ENCODE measurements at places on chromosomes 2 and 18.

DNA sequence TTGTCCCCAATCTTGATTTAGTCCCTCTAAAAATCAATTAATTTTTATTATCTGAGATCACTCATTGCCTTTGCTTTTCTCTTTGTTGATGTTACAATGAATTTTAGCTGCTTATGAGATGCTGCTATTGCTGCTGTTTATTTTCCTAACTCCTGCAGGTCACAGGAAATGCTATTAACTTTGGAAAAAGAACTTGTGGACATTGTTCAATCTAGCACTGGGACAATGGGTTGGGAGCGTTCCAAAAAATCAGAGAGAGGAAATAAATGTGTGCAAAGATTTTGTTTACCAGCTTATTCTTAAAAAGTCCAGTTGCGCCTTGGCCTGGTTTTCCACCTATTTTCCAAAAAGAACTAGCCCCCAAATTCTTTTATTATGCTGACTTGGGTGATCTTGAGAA, 268.3 kb downstream of the PTH2R start:
- no peak for DNase-seq

- DNase-seq = no peak
Observed at GRCh38 chr2:76953733-76954347, 568.3 kb downstream of the LRRTM4 start.

- no peak for DNase-seq
Observed at GRCh38 chr2:108236676-108237335, 3.0 kb upstream of the SULT1C3 start.

DNA sequence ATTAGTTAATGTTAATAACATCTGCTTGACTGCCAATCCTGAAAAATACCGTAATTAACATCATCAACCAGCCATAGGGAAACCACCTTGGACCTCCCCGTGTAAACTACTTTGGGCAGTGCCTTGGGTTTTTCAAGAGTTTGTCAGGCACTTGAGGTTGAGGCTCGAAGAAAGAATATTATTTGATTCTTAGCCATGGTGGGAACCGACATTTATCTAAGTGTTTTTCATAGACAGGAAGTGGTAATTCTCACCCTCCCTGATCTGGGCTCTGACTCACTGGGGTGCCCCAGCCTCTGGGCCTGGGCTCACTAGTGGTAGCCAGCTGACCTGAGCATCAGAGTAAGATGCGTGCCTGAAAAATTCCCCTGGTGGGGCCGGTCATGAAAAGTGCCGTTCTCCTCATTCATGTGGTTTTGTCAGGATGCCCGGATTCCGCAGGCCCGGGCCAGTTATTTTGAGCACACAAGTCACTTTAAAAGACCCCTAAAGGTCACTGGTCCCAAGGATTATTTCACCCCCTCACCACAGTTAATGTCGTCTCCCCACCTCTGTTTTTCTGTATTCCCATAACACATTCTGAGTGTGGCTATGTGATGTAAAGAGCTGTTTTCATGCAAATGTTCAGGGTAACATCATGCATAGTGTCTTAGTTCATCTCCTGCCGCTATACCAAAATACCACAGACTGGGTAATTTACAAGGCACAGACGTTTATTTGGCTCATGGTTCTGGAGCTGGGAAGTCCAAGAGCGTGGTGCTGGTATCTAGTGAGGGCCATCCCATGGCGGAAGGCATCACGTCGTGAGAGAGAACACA, 21.6 kb upstream of the SPATA3 start:
- peak; percentile 50 for DNase-seq

GRCh38 chr2:130864830-130865800, 28.4 kb downstream of the ARHGEF4 start:
- no peak for DNase-seq

DNA sequence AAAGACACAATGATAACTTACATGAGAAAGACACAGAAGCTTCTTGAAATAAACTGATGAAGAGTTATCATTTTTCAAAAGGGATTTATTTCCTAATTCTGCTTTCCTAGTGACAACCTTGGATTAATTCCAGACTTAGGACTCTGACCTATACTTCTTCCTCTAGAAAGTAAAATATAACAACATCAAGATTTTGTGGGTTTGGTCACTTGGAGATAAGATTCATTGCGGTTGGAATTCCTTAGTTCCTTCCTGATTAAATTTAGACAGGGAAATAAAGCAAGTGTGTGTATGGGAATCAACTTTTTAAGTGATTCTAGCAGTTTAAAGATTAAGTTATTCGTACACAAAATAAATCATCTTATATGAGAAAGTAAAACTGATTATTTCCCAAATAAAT, 208.4 kb upstream of the CCDC150 start:
- no peak for DNase-seq

GRCh38 chr2:219253753-219254589, at the start of gene TUBA4A:
TUBA4A (minus strand) TSS chr2:219253918; CDS start chr2:219253858, 60 bp downstream.
- peak; percentile 69 for DNase-seq

DNA sequence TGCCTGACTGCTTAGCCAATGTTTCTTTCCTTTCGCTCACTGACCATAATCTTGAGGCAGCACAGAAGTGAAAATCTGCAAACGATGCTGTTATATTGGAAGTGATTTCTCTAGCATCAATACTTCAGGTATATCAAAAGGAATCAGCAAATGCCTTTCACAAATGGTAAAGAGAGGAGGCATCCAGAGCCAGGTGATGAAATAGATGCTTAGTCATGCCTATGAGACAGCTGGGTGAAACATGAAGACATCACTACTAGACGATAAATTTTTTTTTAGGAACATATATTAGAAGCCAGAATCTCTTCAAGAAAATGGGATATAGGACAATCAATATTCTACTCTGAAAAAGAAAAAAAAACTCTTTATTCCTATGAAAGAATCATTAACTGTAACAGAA, 249.2 kb upstream of the SLC39A10 start:
- DNase-seq = no peak

DNA sequence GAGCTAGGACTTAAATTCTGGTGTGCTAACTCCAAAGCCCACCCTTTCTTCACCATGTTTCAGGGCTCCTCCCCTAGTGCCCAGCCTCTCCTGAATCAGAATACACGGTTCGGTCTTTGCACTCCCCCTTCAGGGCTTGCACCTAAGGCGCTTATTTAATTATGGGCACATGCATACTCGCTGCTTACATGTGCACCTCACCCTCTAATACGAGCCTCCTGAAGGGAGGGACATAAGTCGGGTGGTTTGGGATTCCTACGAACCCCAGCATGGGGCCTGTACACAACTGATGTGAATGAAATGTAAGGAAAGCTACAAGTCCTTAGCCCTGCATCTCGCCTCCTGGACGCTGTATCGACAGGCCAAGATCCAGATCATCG, 435 bp downstream of the IFT172 start:
- no peak for DNase-seq

DNA sequence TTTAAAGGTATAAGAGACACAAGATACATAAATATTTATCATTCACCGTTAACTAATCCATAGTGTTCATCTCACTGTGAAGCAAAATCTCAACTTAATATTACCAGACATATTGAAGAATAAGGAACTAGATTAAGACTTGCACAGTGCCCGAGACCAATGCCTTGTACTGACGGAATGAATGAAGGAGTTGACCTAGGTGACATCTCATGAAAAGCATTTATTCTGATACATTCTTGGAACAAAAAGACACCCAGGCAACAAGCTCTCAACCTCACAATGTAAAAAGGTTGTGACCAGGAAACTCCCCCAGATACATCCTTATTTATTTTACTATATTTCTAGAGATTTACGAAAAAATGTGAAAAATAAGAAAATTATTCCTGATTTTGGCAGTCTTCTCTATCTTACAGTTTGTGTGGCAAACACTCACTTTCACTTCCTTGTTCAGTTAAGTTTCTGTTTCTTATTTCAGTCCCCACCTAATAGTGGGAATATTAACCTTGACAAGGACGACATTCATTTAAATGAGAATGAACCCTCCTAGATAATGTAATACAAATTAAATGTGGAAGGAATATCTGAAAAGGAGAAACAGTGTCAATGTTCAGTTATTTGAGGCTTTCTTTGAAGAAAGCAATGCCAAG, 28.4 kb downstream of the M1AP start:
- DNase-seq = no peak

DNA sequence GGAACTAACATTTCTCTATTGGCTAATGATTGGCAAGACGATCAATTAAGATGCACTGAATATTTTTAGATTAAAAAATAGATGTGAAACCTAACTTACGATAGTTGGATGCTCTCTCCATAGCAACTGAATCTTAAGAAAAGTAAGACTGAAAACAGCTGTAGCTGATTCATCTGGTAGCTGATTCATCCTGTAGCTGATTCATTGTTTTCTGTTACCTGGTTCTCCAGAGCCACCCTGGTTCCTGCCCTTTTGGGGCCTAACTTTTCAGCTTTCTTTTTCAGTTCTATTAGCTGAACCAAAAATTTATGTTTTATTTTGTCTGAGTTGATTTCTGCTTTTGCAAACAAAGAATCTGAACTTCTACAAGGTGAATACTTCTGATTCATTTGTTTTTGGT, 22.7 kb upstream of the SPR start:
- no peak for DNase-seq

GRCh38 chr2:62657783-62658182, 47.7 kb upstream of the EHBP1 start:
- DNase-seq = no peak

DNA sequence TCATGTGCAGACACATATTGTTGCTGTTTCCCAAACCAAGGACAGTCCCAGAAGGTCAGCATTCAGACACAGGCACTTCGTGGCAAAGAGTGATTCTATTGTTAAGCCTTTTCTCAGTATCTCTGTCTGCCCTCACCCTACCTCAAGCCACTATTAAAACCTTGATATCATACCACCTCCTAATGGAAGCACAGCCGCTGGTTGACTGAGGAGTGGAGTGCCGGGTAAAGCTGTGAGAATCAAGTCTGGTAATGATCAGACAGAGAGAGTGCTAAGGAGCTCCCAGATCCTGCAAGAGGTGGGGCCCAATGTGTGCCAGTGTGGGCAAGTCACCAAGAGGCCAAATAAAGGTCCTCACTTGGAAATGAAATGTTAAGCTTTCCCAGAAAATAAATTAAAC, 819.5 kb downstream of the BCL11A start:
- DNase-seq = no peak

- no peak for DNase-seq
Observed at GRCh38 chr2:4300616-4301015, 597.2 kb downstream of the DCDC2C start.

GRCh38 chr2:96437512-96437911, 67.6 kb downstream of the NEURL3 start:
- DNase-seq = no peak
